ENCODE measurements at places on chromosomes 5 and 9.

DNA sequence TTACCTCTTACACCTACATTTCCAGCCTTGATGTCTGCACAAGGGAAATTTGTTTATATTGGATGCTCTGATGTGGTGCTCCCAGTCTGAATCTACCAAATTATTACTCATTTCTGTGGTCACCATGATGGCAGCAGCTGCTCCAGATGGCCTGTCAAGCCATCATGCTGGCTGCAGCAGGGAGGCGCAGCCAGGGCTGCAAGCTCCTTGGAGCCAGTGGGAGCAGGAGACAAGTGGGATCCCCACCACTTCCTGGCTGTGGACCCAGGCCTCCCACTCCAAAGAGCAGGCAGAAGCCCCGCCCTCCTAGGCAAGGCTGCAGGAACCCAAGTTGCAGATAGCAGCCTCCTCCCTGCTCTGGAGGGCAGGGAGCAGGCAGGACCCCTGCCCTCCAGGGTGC lies 241.1 kb upstream of the ATP10B start:
- no peak for DNase-seq

DNA sequence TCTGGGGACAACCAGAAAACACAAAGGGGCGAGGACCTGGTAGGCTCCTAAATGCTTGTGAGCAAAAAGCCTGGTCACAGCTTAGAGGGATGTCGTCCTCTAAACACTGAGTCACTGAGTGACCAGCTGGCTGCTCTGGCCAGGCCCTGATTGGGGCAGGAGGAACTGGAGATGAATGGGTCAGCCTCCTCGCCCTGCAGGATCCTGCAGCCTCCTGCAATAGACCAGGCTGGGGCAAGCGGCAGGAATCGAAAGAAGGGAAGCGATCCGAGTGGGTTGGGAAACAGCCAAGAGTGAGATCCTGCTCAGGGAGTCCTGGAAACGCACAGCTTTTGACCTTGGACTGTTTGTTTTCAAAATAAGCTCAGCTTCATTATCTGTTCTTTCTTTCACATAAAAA lies 34.1 kb upstream of the MSX2 start:
- no peak for DNase-seq

GRCh38 chr5:123035918-123036390 lies 571 bp downstream of the PPIC start:
- peak; percentile 76 for DNase-seq

GRCh38 chr9:116661037-116661954 lies 25.8 kb upstream of the TRIM32 start:
- DNase-seq = no peak

DNA sequence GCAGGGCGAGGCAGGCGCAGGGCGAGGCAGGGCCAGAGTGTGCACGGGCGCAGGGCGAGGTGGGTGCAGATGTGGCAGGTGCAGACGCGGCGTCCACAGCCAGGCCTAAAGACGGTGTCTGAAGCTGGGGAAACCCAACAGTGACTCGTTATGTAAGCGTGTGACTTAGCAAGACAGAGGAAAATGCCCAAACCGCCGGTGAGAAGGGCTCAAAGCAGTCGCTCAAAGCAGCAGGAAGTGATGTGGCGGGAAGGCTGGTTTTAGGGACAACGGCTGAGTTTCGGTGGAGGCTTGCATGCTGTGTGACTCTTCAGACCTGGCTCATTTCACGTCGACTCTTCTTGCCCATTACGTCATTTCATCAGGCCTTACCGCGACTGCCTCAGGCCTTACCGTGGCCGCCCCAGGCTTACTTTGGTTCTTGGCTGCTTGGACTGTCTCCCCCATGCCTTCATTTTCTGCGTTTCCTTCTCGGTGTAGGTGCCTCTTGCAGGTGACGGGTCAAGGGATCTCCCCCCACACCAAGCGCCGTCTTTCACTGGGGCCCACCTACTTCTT lies 50.5 kb upstream of the EXOC3 start:
- DNase-seq = no peak

GRCh38 chr9:75001719-75002421 lies 26.2 kb downstream of the CARNMT1 start:
- no peak for DNase-seq

DNA sequence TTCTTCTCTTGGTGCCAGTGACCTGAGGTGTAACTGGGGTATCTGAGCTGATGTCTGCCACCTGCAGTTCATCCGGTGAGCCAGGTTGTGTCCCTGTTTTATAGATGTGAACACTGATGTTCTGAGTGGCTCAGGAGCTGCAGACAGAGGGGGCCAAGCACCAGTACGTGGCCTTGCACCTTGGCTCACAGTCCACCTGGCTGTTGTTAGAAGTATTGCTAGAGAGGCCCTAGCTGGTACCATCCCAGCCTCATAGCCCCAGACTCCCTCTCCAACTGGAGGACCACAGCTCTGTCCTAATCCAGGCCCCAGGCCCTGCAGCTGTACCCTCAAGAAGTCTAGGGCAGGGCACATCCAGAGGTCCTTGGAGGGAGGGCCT lies 16.2 kb downstream of the PHF2 start:
- DNase-seq = no peak

DNA sequence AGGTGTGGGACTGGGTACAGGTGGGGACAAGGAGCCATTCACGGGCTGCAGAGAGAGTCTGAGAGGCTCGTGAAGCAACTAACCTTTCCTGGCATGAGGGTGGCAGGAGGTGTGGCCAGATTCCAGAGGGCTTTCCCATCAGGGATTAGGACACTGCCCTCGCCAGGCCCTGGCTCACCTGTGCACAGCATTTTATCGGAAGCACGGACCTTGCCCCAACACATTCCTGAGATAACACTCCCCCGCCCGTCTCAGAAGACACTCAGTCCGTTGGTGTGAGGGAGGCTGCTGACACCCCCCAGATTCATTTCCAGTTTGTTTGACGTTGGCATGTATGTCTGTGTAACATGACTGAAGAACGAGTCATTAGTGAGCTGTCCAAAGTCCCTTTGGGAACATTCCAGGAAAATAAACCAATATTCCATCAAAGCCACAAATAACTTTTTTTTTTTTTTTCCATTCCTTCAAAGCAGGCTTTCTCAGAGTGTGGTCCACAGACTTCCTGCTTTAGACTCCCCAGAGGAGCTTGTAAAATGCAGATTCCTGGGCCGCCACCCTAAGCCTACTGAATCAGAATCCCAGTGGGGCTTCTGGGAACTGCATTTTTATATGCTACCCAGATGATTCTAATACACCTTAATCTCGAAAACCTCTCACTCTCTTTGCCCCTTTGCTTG lies 23.4 kb downstream of the WWC1 start:
- no peak for DNase-seq

- DNase-seq = no peak
These were observed 58.5 kb downstream of the ZNF462 start for GRCh38 chr9:106921341-106921899.

DNA sequence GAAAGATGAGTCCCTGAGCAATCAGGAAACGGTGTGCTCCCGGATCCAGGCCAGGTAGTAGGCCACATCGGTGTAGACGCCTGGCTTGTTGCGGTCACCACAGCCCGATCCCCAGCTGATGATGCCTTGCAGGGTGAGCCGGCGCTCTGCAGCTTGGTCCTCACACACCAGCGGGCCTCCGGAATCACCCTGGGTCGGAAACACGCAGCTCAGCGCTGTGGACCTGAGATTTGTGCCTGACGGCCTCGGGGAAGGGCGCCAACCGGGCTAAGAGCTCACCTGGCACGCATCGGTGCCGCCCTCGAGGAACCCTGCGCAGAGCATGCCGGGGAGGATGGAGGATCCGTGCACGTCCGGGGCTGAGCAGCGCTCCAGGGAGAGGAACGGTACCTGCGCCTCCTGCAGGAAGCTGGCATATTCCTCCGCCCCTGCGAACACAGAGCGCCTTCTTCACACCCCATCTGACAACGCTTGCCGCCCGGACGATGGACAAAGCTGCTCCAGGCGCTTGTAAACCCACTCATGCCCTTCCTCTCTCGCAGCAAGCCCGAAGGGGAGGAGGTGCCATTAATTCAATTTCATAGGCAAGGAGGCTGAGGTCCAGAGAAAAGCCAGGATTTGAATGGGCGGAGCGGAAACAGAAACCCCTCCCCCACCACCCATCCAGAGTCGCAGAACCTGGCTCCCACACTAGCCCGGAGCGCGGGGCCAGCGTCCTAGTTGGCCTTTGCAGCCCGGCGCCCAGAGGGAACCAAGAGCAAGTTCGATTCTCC lies 2.0 kb upstream of the PFN3 start:
- DNase-seq = no peak

DNA sequence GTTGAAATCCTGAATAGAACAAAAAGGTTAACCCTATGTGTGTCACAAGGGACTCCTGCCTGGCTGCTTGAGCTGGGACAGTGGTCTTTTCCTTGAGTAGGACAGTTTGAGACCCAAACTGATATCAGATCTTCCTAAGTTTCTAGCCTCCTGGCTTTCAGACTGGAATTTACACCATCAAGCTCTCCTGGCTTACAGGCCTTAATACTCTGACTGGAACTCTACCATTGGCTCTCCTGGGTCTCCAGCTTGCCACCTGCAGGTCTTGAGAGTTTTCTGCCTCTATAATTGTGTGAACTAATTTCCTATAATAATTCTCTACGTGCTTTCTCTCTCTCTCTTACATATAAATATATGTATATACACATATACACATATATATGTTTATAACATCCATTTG lies 112.5 kb downstream of the PRR16 start:
- DNase-seq = no peak

DNA sequence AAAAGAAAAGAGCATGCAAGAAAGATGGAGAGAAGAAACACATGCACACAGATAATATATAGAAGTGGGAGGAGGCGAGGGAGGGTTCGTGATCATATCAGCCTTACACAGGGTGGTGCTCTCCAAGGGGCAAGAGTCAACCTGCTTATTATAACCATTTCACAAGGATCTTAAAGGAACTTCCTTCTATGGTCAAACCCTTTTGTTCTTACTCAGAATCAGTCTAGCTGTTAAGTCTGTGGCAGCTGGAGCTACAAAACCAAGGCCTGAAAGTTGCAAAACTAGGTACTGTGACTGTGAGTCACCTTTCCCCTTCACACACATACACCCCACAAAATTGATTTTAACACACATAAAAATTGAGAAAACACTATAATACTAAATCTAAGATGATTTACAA lies 18.5 kb upstream of the ERMP1 start:
- no peak for DNase-seq

- DNase-seq = no peak
These were observed 35.3 kb upstream of the SPDL1 start for GRCh38 chr5:169548315-169548714.

GRCh38 chr5:169805527-169805934 lies 168.5 kb downstream of the DOCK2 start:
- no peak for DNase-seq

GRCh38 chr9:36874921-36875320 lies 159.1 kb downstream of the PAX5 start:
- DNase-seq = no peak

GRCh38 chr5:39080597-39081204 lies 6.5 kb upstream of the RICTOR start:
- DNase-seq = no peak

DNA sequence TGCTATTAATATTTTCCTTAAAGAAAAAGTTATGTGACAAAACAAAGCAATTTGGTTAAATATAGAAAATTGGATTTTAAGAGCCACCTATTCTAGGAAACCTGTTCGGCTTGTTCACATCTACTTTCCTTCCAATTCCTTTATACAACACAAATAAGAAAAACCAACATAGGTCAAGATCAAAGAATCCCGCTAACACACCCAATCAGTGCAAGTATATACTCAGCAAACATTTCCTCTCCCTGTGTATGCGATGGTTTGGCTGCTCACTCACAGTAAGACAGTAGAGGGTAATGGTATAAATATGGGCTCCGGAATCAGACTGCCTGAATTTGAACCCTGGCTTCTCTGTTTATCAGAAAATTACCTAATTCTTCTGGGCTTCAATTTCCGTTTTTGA lies 757.5 kb upstream of the ZNF608 start:
- no peak for DNase-seq

GRCh38 chr9:136558373-136558772 lies 12.5 kb upstream of the NOTCH1 start:
- DNase-seq = no peak

DNA sequence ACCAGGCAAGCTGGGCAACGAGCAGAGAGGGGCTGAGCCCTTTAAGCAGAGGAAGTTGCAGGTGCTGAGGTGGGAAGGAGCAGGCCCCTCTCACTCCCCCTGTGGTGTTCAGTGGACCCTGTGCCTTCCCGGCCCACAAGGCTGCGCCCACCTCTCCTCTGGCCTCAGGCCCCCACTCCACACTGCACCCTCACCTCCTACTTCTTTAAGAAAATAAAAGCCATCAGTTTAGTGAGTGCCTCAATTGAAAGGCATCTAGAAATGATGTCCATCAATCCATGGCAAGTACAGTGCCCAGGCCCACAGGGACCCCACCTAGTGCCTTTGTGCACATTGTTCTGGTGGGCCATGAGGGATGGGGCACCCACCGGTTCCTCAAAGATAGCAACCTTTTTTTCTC lies 158.0 kb downstream of the PAX5 start:
- DNase-seq = no peak

GRCh38 chr5:38413696-38414095 lies 142.8 kb downstream of the LIFR start:
- no peak for DNase-seq

- DNase-seq = no peak
These were observed 11.7 kb upstream of the GADD45G start for GRCh38 chr9:89592963-89593726.

GRCh38 chr9:134536101-134536900 lies 105.3 kb upstream of the COL5A1 start:
- DNase-seq = peak; percentile 43

DNA sequence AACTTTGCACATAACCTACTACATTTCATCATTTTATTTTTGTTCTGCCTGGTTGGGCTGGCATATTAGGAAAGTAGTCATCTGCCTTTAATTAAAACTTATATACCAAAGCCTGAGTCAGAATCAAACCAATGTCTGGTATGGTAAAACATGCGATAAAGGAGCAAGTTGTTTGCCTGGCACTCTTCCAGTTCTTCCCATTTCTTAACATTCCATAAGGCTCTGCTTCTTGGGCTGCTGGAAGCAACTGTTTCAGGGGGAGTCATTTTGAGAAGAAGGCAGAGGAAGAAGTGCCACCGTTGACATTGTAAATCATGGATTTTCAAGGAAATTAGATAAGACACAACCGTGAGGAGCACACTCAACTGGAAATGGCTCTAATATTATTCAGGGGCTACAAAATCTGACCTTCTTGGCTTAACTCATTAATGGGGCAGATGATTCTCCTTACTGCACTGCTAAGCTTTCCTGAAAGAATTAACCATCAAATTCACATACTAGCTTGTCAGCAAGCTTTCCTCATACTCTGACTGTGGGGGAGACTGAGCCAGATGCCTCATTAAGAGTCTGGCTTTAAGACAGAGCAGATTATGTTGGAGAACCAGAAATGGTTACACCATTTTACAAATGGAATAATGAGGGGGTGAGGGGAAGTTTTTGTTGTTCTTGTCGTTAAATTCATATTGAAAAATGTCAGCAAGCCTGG lies 391.0 kb downstream of the TMEM232 start:
- DNase-seq = no peak

DNA sequence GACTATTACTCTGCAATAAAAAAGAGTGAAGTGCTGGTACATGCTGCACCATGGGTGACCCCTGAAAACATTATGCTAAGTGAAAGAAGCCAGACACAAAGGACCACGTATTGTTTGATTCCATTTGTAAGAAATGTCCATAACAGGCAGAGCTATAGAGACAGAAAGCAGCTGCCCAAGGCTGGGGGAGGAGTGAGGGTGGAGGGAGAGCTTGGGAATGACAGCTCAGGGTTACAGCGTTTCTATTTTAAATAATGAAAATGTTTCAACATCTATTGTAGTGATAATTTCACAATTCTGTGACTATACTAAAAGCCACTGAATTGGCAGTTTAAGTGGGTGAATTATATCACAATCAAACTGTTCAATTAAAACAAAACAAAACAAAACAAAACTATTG lies 81.7 kb downstream of the MYO10 start:
- DNase-seq = no peak

All from right forelimb (tissue), 1 donor.